ENCODE measurements at places on chromosomes 5 and 9.

DNA sequence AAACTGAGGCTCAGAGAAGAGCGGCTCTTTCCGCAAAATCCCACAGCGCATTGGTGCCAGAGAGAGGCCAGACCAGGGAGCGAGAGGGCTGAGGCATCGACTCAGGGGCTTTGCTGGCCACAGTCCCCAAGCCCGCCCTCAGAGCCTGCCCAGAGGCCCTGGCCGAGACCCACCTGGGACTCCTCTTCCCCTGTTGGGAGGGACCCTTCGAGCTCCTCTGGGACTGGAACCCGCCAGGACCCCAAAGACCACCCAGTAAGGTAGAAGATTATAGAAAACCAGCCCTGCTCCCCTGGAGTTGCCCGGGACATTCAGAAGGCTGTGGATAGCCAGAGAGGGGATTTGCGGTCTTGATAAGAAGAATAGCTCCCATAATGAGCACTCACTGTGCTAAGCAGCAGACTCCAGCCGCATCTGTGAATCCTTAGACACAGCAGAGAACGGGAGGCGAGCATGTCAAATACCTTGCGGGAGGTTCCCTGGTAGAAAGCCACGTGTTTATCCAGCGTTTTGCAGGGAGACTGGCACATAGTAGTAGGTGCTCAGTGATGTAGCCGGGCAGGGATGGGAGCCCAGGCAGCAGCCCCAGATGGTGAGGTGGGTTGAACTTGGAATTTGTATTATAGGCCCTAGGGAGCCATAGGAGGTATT lies 651 bp upstream of the AK1 start:
- peaks cover 5% of the 10 kb centered on the region for H3K27me3 ChIP-seq
- H3K4me3 ChIP-seq = peak overlapping the region; percentile 59
- no peak for DNase-seq
- H3K36me3 ChIP-seq = peaks cover 2% of the 10 kb centered on the region
- peaks cover 21% of the 10 kb centered on the region for H3K4me1 ChIP-seq

- H3K36me3 ChIP-seq = peaks cover 5% of the 10 kb centered on the region
- H3K27me3 ChIP-seq = no peaks in the 10 kb centered on the region
- DNase-seq = no peak
- H3K4me1 ChIP-seq = peaks cover 8% of the 10 kb centered on the region
These were observed 43.1 kb upstream of the GLIPR2 start for GRCh38 chr9:36093384-36093783.

- no peaks in the 10 kb centered on the region for H3K4me1 ChIP-seq
- H3K4me3 ChIP-seq = no peak overlapping the region
- H3K27me3 ChIP-seq = no peaks in the 10 kb centered on the region
- H3K27ac ChIP-seq = no peak overlapping the region
- no peak for DNase-seq
These were observed 460.5 kb downstream of the MAN2A1 start for GRCh38 chr5:110150199-110150598.

DNA sequence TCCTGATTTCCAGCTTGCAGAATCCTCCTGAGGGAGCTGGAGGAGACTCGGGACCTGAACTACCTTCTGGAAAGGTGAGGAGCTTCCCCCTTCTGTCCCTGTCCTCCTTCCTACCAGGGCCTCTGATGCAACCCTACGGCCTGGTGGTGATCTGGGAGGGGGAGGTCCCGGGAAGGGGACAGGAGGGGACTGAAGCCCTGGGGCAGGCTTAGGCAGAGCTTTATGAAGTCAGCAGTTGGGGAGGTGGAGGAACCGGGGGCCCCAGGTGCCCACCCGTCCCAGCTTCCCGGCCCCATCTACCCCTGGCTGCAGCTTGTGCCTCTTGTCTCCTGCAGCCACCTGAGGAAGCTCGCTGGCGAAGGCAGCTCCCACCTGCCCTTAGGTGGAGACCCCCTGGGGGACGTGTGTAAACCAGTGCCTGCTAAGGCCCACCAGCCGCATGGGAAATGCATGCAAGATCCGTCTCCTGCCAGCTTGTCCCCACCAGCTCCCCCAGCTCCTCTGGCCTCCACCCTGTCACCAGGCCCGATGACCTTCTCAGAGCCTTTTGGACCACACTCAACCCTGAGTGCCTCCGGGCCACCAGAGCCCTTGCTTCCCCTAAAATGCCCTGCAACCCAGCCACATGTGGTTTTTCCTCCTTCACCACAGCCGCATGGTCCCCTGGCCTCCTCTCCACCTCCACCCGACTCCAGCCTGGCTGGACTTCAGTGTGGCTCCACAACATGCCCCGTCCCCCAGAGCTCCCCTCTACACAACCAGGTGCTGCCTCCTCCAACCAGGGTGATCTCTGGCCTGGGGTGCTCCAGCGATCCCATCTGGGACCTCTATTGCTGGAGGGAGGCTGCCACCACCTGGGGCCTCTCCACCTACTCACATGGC lies 2.1 kb downstream of the SPATA31E1 start:
- no peak for DNase-seq
- H3K27ac ChIP-seq = no peak overlapping the region
- no peaks in the 10 kb centered on the region for H3K36me3 ChIP-seq
- H3K4me3 ChIP-seq = no peak overlapping the region

- peaks cover 14% of the 10 kb centered on the region for H3K27me3 ChIP-seq
- DNase-seq = no peak
- H3K27ac ChIP-seq = no peak overlapping the region
- H3K36me3 ChIP-seq = no peaks in the 10 kb centered on the region
- H3K4me3 ChIP-seq = no peak overlapping the region
These were observed 11.2 kb upstream of the OLFM1 start for GRCh38 chr9:135076143-135076875.

DNA sequence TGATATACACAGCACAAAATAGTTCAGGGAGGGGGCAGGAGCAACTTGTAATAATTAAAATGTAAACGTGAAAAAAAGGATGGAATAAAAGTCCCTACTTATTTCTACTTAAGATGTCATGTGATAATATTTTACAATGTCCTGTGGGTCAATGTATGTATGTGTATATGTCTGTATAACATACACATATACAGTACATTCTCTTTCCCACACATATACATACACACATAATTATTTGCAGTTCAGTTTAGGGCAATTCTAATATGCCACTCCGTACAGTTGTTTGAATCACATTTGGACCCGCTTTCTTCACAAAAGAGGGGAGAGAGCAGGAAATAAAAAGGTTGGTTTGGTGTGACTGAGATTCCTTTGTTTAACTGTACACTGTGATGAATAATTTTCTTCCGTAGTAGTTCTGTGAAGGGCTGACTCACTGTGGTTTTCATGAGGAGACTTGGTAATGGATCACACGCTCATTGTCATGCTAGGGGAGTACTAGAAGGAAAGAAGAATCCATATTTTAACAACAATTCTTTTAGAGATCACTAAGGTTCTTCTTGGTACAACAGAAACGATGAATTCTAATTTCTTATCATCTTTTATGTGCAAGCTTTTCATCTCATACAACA lies 26.2 kb upstream of the ACOT12 start:
- H3K27me3 ChIP-seq = no peaks in the 10 kb centered on the region
- H3K4me3 ChIP-seq = no peak overlapping the region
- H3K36me3 ChIP-seq = peaks cover 10% of the 10 kb centered on the region
- H3K27ac ChIP-seq = no peak overlapping the region
- H3K4me1 ChIP-seq = no peaks in the 10 kb centered on the region

DNA sequence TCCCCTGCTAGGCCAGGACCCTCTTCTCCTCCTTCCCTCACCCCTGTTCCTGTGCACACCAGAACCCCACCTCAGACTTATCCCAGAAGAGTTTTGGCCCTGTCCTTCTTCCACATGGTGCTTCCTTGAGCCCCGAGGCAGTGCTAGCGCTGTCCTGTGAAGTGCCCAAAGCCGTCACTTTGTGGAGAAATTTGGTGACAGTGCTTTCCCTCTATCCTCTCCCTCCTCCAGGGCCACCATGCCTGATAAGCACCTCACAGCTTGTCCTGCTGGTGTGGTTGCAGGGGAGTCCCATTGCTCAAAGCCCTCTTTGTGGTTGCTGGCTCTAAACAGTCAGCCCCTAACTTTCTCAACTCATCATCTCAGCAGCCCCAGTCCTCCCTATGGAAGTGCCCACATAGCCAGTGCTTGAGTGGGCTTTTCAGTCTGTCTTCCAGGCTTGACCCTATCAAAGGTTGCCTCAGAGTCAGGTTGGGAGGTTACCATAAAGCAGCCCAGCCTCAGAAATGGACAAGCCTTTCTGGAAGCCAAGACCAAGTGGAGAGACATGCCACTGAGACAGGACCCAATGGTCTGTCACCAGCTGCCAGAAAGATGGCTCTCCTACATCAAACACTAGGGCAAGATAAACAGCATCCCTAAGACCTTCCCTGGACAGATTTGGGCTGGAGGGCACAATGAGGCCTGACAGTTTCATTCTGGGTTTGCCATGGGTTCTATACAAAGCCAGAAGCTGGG lies 18.0 kb downstream of the IGIP start:
- H3K27me3 ChIP-seq = peaks cover 5% of the 10 kb centered on the region
- peaks cover 1% of the 10 kb centered on the region for H3K36me3 ChIP-seq
- peaks cover 29% of the 10 kb centered on the region for H3K4me1 ChIP-seq
- H3K4me3 ChIP-seq = no peak overlapping the region

- H3K27me3 ChIP-seq = no peaks in the 10 kb centered on the region
- no peak overlapping the region for H3K27ac ChIP-seq
- DNase-seq = no peak
These were observed 551.1 kb downstream of the CAAP1 start for GRCh38 chr9:26341545-26341944.

DNA sequence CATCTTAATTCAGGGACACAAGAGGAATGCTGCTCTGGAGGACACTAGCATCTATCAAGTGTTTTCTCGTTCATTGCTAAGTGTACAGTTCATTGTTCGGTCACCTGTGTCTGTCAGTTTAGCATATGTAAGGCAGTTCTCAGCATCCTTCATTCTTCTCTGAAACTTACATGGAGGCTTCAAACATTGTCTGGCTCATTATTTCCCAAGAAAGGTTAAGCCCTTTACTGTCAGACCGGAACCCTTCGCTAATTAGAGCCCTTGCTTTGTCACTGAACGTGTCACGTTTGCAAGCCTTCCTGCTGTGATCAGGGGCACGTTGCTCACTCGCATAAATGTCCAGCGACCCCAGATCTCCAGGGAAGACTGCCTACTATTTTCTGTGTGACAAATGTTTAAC lies 62.3 kb upstream of the RIOK2 start:
- H3K4me3 ChIP-seq = no peak overlapping the region
- no peak overlapping the region for H3K27ac ChIP-seq
- peaks cover 10% of the 10 kb centered on the region for H3K27me3 ChIP-seq
- peaks cover 3% of the 10 kb centered on the region for H3K4me1 ChIP-seq
- peaks cover 3% of the 10 kb centered on the region for H3K36me3 ChIP-seq

DNA sequence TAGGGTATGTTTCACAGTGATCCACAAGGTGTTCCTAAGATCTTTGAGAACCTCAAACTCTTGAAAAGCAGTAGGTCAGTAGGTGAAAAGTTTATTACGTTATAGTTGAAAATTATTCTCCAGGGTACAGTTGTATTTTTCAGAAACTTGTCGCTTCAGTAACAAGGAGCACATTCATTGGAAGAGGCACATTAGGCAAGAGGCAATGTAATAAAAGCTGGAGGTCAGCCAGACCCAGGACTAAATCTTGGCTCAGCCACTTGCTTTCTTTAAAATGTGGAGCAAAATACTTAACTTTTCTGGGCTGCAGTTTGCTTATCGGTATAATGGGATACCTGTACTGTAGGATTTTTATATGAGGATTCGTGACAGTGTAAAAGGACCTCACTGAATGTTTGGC lies 45.6 kb downstream of the TLE4 start:
- peaks cover 4% of the 10 kb centered on the region for H3K36me3 ChIP-seq
- no peak overlapping the region for H3K27ac ChIP-seq
- no peak overlapping the region for H3K4me3 ChIP-seq

DNA sequence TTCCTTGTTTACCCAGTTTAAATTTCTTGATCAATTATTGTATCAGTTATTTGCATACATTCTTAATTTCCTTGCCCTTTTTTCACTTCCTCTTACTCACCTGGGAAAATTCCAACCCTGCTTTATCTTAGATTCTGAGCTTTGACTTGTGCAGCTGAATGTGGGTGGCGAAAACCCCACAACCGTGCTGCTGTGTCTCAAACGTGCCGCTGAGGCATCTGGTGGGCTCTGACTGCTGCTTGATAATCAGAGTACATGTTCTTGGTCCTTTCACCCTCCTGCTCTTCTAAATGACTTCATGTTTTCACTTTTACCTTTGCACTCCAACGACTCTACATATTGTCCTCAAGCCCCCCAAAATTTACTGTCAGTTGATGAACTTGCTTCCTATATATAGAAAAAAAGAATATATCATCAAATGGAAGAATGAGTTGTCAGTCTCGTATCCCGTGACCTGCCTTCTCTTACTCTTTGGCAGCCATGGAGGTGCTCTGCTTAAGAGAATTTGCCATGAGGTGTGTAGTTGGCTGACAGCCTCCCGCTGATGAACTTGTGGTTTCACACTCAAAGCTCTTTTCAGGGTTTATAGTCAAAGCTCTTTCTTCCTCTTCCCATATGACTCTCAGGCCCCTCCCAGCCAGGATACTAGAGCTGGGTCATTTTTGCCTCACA lies 14.0 kb upstream of the JAK2 start:
- no peaks in the 10 kb centered on the region for H3K36me3 ChIP-seq
- no peak for DNase-seq
- no peak overlapping the region for H3K27ac ChIP-seq
- H3K4me3 ChIP-seq = no peak overlapping the region
- no peaks in the 10 kb centered on the region for H3K27me3 ChIP-seq

DNA sequence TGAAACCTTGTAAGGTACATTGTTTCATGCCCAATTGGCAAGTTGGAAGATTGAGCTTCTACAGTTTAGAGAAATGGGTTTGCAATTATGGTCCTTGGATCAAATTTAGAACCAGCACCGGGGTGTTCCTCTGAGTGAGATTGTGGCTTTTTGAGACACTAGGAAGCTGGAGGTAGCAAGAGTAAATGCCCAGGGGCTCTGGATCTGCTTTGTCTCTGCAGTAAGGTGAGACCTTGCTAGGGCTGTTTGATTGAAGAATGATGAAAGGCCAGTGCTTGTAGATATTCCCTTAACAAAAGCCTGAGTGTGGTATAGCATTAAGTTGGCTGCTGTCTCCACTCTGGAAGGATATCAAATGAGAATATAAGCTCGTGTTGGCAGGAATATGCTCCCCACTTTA lies 36.0 kb downstream of the WWC1 start:
- H3K36me3 ChIP-seq = no peaks in the 10 kb centered on the region
- H3K4me3 ChIP-seq = no peak overlapping the region
- H3K27ac ChIP-seq = no peak overlapping the region
- peaks cover 10% of the 10 kb centered on the region for H3K27me3 ChIP-seq
- peaks cover 4% of the 10 kb centered on the region for H3K4me1 ChIP-seq

- H3K4me3 ChIP-seq = no peak overlapping the region
- no peak for DNase-seq
- H3K27ac ChIP-seq = no peak overlapping the region
These were observed 62.5 kb upstream of the DNAH5 start for GRCh38 chr5:14006823-14007520.

DNA sequence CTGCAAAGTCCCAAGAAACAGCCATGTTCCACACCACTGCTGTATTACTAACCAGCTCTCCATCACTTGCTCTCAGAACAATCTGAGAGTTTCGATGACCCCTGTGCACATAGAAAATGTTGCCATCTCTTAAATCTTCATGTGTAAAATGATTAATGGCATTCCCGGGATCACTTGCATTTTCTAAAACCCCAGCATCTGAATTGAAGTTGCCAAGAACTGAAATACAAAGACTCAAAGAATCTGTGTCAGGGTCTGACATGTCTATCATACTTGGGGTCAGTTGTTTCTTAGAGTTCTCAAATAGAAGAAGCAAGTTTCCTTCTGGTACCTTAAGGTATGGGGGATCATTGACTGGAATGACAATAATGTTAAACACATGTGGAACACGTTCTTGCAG lies 115.1 kb downstream of the ESM1 start:
- H3K27me3 ChIP-seq = peaks cover 10% of the 10 kb centered on the region
- H3K36me3 ChIP-seq = no peaks in the 10 kb centered on the region
- H3K4me3 ChIP-seq = no peak overlapping the region
- no peak overlapping the region for H3K27ac ChIP-seq
- no peak for DNase-seq
- no peaks in the 10 kb centered on the region for H3K4me1 ChIP-seq

All from memory B cell (primary cell).